ENCODE measurements at places on chromosomes 2 and 18. TPM values are rescaled to one million over a fixed set of nuclear protein-coding genes. Genes with fewer than 3 reads are reported as not detected.

Gene MEP1B
- total RNA-seq = not detected

Gene REG3G
- total RNA-seq = not detected

Gene CRYGC
- not detected for total RNA-seq

Gene NAB1
- 27.9 TPM for total RNA-seq

Gene EFR3B
- 0.47 TPM for total RNA-seq

Gene CABYR
- total RNA-seq = 7.3 TPM

Gene OTOF
- not detected for total RNA-seq

Gene SALL3
- total RNA-seq = not detected

Gene ASPRV1
- total RNA-seq = 0.70 TPM

Gene CYTIP
- total RNA-seq = not detected

Gene MYOM1
- 3.0 TPM for total RNA-seq
